Renal cortex interstitium (tissue), 15 donors: ENCODE measurements at places on chromosomes 11 and 22.

GRCh38 chr11:118530180-118530682 is 761 bp upstream of the TMEM25 start:
- no peak for DNase-seq

- no peak for DNase-seq
These were observed 22.8 kb upstream of the ACCSL start for GRCh38 chr11:44024977-44025376.

GRCh38 chr11:28323621-28324020 is 215.4 kb downstream of the METTL15 start:
- DNase-seq = no peak

- no peak for DNase-seq
These were observed 18.0 kb upstream of the BID start for GRCh38 chr22:17792299-17792698.

DNA sequence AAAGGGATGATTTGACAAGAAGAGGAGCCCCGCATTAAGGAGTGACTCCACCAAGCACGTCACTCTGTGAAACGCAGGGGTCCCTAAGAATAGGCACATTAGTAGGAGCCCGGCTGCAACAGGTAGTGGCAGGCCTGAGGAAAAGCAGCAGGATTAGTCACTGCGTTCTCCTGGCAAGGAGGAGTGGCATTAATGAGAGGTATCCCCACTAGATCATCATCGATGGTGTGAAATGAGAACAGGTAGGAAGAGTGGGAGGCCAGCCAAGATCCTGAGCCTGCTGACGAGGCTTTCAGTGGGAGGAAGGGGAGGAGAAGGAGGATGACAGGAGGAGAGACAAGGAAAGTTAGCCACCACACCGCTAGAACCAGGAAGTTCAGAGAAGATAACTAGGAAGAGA is 38.6 kb downstream of the NRXN2 start:
- DNase-seq = no peak

GRCh38 chr22:24526191-24526590 is 28.7 kb downstream of the GUCD1 start:
- DNase-seq = no peak

DNA sequence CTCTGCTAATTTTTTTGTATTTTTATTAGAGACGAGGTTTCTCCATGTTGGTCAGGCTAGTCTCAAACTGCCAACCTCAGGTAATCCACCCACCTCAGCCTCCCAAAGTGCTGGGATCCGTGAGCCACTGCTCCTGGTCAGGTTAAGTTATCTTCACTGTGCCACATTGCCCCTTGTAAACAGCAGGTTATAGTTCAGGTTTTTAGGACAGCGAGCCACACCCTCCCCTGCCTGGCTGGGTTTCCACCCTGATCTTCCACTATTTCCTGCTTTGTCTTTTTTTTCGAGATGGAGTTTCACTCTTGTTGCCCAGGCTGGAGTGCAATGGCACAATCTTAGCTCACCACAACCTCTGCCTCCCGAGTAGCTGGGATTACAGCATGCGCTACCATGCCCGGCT is 16.1 kb downstream of the ACO2 start:
- no peak for DNase-seq

GRCh38 chr11:12689029-12689755 is 15.0 kb downstream of the TEAD1 start:
- DNase-seq = no peak

GRCh38 chr22:32967386-32968101 is 90.6 kb downstream of the SYN3 start:
- DNase-seq = no peak

- DNase-seq = no peak
These were observed 15.8 kb downstream of the TMEM258 start for GRCh38 chr11:61776561-61777075.

- no peak for DNase-seq
These were observed 55.8 kb upstream of the RRAS2 start for GRCh38 chr11:14414470-14415461.

DNA sequence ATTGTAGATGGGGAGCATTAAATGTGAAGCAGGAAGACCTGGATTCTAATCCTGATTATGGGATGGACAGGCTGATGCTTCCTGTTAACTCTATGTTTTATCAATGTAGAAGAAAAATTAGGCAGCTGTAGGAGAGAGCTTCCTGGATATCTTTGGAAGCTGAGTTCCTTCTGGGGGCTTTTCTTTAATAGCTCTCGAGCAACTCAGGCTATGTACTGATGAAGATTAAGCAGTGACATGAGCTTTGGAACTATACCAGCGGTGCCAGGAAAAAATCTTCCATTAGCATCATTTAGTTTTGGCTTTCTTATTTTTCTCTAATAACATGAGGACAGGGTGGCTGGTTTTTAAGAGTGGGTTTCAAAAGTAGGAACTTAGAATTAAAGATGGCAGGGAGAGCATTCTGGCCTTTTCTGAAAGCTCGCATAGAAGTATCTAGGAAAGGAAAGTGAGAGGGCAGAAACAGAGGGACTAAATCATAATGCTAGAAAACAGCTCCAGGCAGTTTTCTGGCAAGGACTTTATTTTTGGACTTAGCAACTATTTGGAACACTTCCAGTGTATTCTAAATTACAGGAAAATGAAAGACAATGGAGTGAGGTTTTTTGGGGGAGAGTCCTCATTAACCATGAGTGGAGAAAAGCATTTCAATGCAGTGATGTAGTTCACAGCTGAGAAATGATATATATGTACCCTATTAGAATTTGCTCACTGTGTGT is 69.2 kb upstream of the RRM1 start:
- DNase-seq = peak; percentile 58

DNA sequence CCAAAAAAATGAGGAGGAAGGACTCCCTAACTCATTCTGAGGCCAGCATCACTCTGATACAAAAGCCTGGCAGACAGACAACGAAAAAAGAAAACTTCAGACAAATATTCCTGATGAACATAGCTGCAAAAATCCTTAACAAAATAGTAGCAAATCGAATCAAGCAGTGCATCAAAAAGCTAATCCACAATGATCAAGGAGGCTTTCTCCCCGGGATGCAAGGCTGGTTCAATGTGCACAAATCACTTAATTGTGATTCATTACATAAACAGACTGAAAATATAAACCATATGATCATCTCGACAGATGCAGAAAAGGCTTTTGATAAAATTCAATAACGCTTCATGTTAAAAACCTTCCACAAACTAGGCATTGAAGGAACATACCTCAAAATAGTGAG is 16.4 kb downstream of the MTMR2 start:
- DNase-seq = no peak

GRCh38 chr22:20558534-20558933 is 51.1 kb downstream of the MED15 start:
- no peak for DNase-seq

GRCh38 chr11:88359114-88359513 is 21.6 kb upstream of the CTSC start:
- DNase-seq = no peak

GRCh38 chr11:30786256-30787110 is 200.3 kb upstream of the MPPED2 start:
- DNase-seq = peak; percentile 39

DNA sequence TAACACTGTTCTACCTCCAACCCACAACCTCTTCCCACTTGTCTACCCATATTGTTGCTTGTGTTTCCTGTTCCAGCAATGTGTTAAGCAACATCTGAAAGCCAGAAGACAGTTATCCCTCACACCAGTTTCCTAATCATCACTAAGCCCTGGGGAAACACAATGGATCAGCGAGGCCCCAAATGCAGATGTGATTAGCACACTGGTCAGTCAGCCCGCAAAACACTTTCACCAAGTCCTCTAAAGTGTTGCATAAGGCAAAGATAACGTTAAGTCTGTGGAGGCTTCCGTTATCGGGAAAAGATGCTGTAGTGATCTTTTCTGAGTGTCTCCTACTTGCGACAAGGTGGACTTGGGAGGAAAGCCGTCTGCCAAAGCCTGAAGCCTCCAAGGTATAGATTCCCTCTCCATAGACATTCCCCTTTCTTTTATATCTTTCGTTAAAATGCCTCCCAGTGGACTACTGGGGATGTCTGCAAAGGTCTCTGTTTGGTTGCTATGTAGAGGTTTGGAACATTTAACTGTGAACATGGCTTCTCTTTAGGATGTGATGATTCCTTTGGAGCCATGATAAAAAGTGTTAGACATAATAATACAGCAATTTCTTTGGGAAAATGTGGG is at the start of gene MS4A3:
MS4A3 (plus strand) TSS at position 317 of the 621 bp plus-strand sequence. CDS start 4,496 bp downstream, outside the sequence.
- DNase-seq = no peak

DNA sequence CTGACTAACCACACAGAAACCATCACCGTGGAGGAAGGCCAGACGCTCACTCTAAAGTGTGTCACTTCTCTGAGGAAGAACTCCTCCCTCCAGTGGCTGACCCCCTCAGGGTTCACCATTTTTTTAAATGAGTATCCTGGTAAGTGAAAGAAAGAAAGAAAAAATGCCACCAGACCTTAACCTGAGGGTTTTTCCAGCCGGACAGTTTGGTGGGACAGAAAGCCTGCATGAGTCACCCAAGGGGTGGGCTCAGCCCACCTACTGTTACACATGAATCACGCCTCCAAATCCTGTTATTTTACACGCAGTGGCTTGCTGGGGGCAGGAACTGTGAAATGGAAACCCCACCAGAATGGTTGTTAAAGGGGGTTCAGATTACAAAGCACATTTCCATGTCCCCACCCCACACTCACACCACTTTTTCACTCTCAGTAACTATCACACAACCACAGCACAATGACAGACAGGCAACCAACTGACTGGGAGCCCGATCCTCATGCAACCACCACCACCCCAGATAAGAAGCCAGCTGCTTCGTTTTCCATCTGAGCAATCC is 11.9 kb downstream of the CRTAM start:
- DNase-seq = no peak

DNA sequence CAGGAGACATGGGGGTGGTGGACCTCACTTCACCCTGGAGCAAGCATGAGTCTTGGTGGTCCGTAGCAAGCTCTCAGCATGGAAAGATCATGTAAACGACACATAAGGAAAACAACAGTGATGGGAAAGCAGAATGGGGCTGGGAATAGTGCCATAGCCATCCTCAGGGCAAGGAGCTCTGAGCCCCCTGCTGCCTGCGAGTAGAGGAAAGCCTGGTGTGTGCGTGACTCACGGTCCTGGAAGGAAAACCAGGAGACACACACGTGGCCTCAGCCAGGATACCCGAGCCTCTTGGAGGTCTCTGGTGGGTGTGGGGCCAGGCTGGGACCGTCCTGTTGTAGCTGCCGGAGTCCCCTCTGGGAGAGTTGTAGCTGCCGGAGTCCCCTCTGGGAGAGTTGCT is 12.4 kb downstream of the SHANK3 start:
- DNase-seq = no peak

- no peak for DNase-seq
These were observed 32.0 kb downstream of the IGHMBP2 start for GRCh38 chr11:68935516-68936357.

GRCh38 chr11:67274768-67275605 is 8.7 kb downstream of the GRK2 start:
- no peak for DNase-seq
